DND-41 (cell line): ENCODE measurements at places on chromosomes 11 and 22.

- H3K4me3 ChIP-seq, result no peak overlapping the region
- H3K4me1 ChIP-seq, result no peaks in the 10 kb centered on the region
- peaks cover 4% of the 10 kb centered on the region for H3K27me3 ChIP-seq
- H3K36me3 ChIP-seq, result no peaks in the 10 kb centered on the region
These were observed 148.9 kb downstream of the TENM4 start for GRCh38 chr11:79291948-79292347.

- no peak overlapping the region for H3K27ac ChIP-seq
- H3K36me3 ChIP-seq, result no peaks in the 10 kb centered on the region
- no peaks in the 10 kb centered on the region for H3K27me3 ChIP-seq
- DNase-seq, result no peak
These were observed 34.7 kb upstream of the MYH9 start for GRCh38 chr22:36422287-36423014.

- no peak overlapping the region for H3K4me3 ChIP-seq
- H3K36me3 ChIP-seq, result no peaks in the 10 kb centered on the region
- H3K27me3 ChIP-seq, result no peaks in the 10 kb centered on the region
- no peak for DNase-seq
These were observed 465.0 kb downstream of the FAM181B start for GRCh38 chr11:82268627-82269026.

DNA sequence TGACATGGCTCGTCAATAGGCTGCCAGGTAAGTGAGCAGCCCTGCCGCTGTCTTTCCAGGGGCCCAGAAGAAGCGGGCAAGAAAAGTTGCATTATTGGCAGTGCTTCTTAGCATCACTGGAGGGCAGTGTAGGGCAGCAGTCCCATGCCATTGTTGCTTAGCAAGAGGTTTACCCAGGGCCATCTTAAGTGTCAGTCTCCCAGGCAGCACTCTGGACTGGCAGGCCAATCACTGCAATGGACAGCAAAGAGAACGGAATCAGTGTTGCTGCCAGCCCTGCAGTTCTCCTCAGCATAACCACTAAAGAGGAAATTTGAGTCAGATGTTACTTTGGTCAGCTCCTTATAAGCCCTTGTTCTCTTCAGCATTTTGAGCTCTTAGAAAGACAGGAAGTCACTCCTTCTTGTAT, 13.4 kb upstream of the GRK2 start:
- no peak overlapping the region for H3K27ac ChIP-seq
- no peaks in the 10 kb centered on the region for H3K27me3 ChIP-seq
- peaks cover 89% of the 10 kb centered on the region for H3K36me3 ChIP-seq
- H3K4me1 ChIP-seq, result no peaks in the 10 kb centered on the region
- H3K4me3 ChIP-seq, result no peak overlapping the region

GRCh38 chr11:130411223-130411622, 17.2 kb downstream of the ADAMTS8 start:
- no peaks in the 10 kb centered on the region for H3K36me3 ChIP-seq
- peaks cover 19% of the 10 kb centered on the region for H3K27me3 ChIP-seq
- no peak overlapping the region for H3K4me3 ChIP-seq
- DNase-seq, result no peak
- no peaks in the 10 kb centered on the region for H3K4me1 ChIP-seq
